ENCODE measurements at places on chromosomes 16 and 17.

- peak; percentile 78 for DNase-seq
These were observed 10.0 kb downstream of the PITPNC1 start for GRCh38 chr17:67386965-67387551.

DNA sequence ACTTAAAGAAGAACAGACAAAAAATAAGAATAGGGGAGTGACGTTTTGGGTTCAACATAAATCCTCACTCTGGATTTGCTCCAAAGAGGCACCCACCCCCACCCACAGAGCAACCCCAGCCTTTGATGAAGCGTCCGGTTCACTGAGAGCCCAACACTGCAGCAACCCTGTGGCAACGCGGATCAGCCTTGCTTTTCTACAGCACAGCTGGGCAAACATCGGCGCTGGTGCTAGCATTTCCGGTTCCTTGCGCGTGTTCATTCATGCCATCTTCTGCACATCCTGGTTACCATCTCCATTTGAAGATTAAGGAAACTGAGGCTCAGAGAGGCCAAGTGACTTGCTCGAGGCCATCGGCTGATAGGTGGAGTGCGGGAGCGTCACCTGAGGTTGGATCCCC lies 8.7 kb upstream of the GINS2 start:
- no peak for DNase-seq

DNA sequence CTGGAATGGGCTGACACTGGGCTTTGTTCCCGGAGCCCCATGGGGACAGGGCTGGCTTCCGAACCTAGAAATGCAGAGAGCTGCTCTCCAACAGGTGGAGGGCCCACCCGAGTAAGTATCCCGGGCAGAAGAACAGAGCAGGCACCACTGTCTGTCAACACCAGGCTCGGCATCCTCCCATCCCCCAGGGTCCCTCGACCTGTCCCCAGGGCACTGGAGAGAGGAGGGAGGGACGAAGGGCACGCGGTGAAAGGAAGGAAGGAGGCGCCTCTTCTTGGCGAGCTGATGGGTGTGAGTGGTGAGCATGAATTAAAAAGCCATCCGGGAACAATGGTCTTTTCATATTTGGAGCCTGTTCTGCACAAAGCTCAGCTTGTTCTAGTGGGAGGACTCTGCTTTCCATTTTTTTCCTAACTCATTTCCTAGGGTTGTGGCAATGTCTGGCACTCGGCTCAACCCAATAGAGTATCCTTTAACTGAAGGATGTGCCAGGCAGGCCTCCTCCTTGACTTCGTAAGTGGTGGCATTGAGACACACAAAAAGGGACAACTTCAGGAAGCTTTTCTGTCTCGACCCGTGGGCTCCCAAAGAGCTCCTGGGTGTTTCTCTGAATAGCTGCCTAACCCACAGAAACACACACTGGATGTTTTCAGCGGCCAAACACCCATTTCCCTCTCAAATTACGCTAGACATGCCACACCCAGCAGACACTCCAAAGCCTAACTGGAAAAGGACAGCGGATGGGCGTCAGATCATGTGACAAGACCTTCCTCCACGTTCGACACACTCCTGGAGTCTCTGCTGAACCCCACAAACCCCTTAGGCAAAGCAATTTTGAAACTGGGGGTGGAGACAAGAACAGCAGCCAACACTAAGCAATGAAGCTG lies 47.7 kb downstream of the ZFHX3 start:
- no peak for DNase-seq

- no peak for DNase-seq
These were observed 38.6 kb downstream of the COX10 start for GRCh38 chr17:14107889-14108288.
